NCI-H1092 (cell line): ENCODE measurements at places on chromosomes 1 and 21.
A peak's percentile ranks its signal among the peaks of the same experiment; 100 is the strongest.

- no peak for DNase-seq
These were observed 66.0 kb upstream of the LAPTM5 start for GRCh38 chr1:30823627-30823968.

GRCh38 chr1:77473690-77474089 is 191.9 kb downstream of the AK5 start:
- no peak for DNase-seq

DNA sequence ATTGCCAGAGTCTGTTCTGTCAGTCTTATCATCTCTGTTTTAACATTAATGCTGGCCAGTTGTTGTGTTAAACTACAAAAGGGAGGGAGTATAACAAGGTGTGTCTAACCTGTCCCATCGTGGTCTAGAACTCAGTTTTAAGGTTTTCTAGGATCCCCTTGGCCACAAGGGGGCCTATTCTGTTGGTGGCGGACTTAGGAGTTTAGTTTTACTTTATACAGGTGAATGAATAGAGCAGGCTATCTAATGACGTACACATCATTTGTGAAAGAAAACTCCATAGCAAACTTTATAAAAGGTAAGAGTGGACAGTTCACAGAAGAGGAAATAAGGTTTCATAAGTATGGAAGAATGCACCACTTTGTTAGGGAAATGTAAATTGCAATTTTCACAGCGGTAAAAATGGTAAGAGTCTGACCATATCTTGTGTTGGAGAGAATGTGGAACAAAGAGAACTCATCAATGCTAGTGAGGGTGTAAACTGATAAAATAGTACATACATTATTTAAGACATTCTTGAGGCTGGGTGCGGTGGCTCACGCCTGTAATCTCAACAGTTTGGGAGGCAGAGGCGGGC is 2.5 kb upstream of the ATF6 start:
- no peak for DNase-seq

DNA sequence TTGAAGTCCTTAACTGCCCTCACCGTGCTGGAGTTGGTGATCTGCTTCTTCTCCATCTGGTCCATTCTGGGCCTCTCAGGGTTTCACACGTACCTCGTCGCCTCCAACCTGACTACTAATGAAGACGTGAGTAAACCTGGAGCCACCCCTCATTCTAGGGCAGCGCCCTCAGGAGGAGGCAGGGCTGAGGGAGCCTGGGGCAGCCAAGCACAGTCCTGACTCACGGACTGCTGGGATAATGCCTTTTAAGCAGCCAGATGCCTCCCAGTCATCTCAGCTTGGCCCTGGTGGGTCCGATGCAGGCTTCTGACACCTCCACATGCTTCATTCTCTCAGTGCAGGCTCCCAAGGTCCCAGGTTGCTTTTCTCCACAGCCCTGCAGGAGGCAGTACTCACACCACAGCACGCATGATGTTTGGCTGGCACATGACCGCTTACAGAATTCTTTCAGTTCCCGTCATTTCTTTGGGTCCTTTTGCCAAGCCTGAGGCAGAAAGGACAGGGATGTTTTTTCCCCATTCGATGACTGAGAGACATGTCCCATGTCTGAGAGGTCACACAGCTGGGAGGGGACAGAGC is 11.8 kb upstream of the SFN start:
- no peak for DNase-seq

DNA sequence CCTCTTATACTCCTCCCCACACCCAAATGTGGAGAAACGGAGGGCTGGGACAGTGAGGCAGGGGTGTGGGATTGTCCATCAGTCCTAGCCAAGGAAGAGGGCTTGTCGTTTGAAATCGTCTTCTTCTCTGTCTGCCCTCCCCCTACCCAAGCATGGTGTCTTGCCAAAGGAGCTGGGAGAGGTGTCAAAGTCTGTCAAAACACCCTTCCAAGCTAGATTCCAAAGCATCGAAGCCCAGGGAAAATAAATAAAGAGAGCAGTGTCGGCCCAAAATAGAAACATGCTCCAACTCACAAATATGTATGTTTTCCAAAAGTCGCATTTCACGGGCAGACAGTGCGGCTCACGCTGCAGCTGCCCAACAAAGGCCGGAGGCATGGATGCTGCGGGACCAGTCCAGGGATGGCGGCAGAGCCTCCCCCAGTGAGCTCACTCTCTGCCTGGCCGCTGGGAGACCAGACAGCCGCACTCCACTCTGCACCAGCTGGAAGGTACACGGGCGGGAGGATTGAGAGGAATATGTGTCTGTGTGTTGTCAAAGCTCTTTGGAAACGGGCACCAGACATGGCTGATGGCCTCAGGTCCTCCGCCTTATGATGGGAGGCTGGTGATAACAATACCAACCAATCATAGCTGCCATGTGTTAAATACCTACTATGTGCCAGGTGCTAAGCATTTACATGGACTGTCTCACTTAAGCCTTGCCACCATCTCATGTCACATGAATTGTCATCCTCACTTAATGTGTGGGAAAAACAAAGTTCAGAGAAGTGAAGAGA is 3.9 kb downstream of the DISP3 start:
- no peak for DNase-seq

DNA sequence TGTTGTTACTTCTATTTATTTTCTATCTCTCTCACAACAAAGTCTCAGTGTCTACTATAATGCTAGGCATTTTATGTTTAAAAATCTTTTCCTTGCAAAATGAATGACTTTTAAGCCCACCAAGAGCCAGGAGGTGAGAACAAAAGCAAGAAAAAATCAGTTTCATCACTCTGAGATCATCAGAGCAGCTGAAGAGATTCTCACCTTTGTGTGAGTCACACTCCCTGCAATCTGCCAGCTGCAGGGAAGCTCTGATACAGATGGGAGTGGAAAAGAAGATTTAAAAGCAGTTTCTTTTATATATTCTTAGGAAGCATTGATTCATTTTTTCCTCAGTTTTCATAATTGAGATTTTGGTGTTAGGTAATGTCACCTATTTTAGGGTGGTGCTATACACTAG is 107.6 kb downstream of the LHX9 start:
- DNase-seq, result no peak

- DNase-seq, result peak; percentile 29
These were observed 36.4 kb downstream of the RXRG start for GRCh38 chr1:165408518-165408917.

DNA sequence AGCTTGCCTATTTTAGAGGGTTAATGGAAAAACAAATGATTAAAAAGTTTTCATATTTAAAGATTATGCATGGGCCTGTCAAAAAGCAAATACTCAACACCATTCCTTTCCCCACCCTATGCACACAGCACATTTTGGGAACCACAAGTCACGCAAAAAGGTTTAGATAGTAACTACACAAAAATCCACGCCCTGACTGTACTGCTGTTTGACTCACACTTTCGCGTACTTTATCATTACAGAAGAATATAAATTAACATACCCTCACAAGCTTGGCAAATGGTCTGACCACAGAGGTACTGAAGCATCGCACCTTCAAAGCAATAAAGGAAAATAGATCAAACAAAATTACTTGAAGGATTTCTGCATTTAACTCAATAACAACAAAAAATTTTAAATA is 1.4 kb downstream of the ATP5PO start:
- DNase-seq, result no peak

DNA sequence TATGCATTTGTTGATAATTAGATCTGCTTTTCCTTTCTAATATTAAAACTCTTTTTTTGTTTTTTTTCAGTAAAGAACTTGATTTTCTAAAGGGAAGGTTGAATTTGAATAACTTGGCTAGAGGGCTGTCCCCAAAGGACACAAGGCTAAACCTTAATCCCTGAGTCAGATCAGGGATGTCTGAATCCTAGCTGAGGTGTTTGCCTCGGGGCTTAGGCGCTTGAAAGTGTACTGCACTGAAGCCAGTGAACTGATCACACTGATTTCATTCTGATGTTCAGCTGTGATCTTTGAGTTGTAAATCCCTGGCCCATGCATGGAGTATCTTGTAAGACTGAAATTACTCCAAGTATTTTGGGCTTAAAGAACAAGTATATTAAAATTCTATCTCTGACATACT is 42.8 kb downstream of the MTR start:
- DNase-seq, result no peak

- no peak for DNase-seq
These were observed 141.4 kb upstream of the ARHGEF16 start for GRCh38 chr1:3312898-3313575.

- peak; percentile 35 for DNase-seq
These were observed 149.5 kb downstream of the NOS1AP start for GRCh38 chr1:162218975-162219374.

- DNase-seq, result no peak
These were observed 150.1 kb upstream of the FGGY start for GRCh38 chr1:59146651-59147358.

GRCh38 chr21:38729754-38730379 is 75.9 kb upstream of the ETS2 start:
- DNase-seq, result no peak

DNA sequence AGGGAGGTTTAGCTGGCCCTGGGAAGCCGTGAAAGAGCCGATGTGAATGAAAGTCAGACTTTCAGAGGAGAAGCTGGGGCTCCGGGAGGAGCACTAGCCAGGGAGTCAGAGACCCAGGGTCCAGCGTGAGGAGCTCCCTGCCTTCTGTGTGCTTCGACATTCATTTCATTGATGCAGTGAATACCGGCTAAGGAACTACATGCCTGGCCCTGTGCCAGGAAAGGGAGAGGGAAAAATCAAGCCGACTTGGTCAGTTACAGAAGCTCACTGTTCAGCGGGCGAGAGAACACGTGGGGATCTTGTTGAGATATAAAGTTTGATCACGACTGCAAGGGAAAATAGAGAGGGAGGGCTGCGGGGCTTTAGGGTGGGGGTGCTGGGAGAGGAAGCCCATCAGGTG is 76.7 kb upstream of the RUNX3 start:
- DNase-seq, result no peak

DNA sequence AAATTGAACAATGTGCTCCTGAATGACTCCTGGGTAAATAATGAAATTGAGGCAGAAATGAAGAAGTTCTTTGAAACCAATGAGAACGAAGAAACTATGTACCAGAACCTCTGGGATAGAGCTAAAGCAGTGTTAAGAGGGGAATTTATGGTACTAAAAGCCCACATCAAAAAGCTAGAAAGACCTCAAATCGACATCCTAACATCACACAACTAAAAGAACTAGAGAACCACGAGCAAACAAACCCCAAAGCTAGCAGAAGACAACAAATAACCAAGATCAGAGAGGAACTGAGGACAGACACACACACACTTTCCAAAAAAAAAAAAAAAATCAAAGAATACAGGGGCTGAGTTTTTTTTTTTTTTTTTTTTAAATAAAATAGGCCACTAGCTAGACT is 564.2 kb downstream of the SMYD3 start:
- no peak for DNase-seq

DNA sequence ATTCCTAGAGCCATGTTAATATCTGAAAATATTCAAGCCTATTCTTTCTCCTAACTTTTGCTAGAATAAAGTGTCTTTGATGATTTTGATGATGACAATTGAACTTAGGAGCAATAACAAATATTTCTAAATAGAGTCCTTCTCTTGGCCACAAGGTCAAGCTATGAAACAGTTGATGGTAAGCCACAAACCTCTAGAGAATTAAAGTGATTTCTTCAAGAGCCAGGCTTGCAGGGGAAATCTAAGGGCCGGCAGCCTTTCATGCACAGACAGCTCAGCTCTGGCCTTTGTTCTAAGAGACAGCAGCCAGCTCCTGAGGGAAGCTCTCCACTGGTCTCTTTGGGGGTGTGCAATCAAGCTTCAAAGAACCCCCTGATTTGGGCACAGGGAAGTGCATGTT is 59.0 kb downstream of the SUSD4 start:
- DNase-seq, result no peak

- no peak for DNase-seq
These were observed 44.4 kb upstream of the SRP9 start for GRCh38 chr1:225733254-225733653.

DNA sequence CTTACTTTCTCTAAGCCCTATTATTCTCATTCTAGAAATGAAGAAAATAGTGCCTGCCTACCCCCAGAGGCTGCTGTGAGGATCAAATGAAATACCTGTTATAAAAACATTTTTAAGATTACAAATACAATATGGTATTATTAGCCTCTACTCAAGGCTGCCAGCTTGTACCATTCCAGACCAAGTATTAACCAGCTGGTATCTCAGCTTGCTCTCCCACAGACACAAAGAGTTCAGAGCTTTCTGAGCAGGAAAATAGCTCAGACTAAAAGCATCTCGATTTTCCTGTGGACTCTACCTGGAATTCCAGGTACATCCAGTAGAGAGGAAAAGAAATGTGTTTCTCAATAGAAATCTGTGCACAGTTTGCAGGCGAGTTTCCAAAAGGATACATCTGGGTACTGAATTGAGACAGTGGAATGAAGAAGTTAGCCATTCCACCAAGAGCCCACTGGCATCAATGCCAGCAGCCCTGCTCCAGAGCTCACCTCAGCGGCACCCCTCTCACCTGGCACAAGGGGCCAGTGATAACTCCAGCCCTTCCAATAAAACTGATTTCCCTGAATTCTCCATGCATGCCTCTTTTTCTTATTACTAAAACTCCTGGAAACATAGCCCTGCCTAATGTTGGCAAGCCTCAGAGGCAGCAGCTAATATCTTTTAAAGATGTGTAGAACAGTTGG is 31.0 kb downstream of the TGFBR3 start:
- no peak for DNase-seq

GRCh38 chr1:24990779-24991641 is 60.9 kb upstream of the RUNX3 start:
- DNase-seq, result no peak

DNA sequence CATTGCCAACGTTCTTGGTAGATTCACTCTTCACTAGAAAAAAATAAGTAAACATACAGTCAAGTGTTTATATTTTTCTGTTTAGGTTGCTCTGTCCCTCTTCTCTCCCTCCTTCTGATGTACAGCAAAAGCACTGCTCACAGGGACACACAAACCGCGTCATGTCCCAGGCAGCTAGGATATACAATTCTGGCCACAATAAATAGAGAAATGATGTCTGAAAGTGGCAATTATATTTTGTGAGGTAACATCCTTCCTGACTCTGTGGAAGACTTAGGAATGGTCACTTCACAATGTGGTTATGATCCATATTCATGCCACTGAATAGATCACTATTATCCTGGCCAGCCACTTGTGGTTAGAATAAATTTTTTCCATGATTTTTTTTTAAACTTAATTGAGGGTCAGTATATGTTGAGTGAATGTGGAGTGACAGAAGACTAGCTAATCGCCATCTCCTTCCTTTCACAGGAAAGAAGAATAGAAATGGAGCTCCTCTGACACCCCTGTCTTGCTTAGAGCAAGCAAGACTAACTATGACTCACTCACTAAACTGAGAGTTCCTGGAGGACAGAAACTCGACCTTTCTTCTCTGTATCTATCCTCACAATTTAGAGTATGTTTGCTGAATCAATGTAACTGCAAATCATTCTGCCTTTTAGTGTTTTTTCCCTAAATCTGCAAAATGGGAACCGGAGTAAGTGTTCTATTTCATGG is 54.0 kb downstream of the ZNHIT6 start:
- no peak for DNase-seq

GRCh38 chr1:77347646-77348045 is 65.8 kb downstream of the AK5 start:
- no peak for DNase-seq

GRCh38 chr1:73860421-73860950 is 337.5 kb downstream of the LRRIQ3 start:
- DNase-seq, result no peak
